Urinary bladder (tissue), 4 donors: ENCODE measurements at places on chromosomes 1 and 21. TPM values are rescaled to one million over a fixed set of nuclear protein-coding genes. Genes with fewer than 3 reads are reported as not detected.

DNA sequence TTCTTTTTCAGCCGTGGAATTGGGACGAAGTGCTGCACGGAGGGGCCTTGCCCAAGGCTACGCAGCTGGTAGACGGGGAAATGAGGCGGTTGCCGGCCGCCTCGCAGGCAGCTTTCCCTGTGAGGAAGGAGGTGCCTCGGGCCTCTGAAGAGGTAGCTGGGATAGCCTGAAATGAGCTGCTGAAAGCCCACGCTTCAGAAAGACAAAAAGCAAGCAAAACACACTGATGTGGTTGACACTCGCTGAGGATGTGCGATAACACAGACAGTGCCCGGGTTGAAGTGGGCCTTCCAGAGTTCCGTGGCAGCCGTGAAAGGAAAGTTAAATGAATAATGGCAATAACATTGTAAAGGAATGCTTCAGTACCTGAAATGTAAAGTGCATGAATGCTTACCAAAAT lies 47.2 kb downstream of the S1PR1 start:
- no peak for DNase-seq

GRCh38 chr1:197152662-197153061 lies 6.2 kb upstream of the ASPM start:
- no peak for DNase-seq

The TIE1 gene
- 38.5 TPM for total RNA-seq

GRCh38 chr1:212118872-212119260 lies 83.3 kb downstream of the DTL start:
- no peak for DNase-seq

DNA sequence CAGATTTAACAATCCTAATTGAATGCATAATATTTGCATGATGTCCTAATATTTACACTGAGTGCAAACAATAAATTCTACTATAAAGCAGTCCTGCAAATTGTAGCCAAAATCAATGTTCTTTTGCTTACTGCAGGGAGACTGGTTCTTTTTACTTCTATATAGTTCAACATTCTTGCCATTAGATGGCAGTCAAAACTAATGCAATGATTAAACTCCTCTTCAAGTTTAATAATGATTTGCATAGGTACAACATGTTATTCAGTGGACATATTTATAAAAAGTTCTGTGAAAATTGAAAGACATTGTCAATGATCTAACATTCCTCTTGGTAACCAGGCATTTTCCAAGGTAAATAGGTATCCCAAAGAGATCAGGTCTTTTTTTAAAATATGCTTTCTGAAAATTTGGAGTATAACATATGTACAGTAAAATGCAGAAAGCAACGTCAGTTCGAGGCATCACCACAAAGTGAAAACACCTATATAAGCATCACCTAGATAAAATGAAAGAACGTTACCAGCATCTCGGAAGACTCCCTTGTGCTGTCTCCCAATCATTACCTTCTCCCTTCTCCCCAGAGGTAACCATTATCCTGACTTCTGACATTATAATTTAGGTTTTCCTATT lies 9.8 kb upstream of the FNBP1L start:
- DNase-seq: peak; percentile 15

The DPT gene
- 175 TPM for total RNA-seq

DNA sequence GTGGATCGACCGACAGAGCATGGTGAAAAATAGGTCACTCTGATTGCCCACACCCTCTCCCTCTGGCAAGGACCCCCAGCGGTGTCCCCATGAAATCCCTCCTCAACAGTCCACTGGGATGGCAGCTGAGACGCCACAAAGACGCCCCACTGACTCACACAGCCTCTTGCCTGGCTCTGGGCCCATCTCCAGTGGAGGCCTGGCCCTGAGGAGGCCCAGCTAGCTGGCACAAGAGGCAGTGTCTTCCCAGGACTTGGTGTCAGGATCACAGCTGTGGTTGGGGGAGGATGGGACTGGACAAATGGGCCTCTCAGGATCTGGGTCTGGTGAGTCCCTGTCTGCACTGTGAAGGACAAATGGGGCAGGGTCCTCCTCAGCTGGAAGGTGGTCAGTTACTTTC lies 4.6 kb downstream of the ALX3 start:
- DNase-seq: no peak

GRCh38 chr1:89844241-89844807 lies 23.5 kb downstream of the LRRC8D start:
- DNase-seq: no peak
